Stimulated activated CD8-positive, alpha-beta memory T cell treated with anti-CD3 and anti-CD28 coated beads, Interleukin-2, amount 100 ng/mL, for 1 hour (primary cell): ENCODE measurements at places on chromosomes 1 and 21.
A peak's percentile ranks its signal among the peaks of the same experiment; 100 is the strongest.

DNA sequence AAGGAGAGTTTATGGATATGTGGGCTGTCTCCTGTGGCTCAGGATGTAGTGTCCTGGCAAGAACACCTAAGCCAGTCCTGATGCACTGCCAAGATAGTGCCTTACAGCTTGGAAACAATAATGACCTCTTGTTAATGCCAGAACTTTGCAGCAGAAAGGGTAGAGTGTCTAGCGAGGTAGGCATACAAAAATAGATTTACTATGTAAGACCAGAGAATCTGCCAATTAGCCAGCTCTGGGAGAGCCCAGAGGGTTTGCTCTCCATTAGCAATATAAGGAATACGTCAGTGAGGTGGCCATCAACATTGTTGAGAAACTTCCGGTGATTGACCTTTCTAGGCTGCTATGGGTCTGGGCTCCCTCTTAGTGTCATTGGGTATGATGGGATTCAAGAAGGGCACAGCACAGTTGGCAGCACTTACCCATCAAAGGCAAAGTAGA lies 178.5 kb upstream of the GALNT2 start:
- DNase-seq, result no peak

DNA sequence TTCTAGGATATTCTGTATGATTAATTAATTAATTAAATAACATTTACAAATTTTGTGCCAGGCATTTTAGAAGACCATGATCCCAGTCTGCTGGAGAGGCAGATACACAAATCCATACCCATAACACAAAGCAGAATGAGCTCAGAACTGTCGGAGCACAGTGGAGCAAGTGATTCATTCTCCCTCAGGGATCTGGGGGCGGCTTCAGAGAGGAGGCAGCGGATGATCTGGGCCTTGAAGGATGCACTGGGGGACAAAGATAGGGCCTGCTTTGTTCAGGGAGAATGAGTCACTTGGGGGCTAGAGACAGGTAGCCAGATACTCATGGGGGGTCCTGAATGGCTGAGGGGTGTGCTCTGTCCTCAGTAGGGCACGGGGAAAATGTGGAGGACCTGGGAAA lies 50.9 kb upstream of the TRABD2B start:
- no peak for DNase-seq

GRCh38 chr1:78058670-78059069 lies 12.9 kb downstream of the GIPC2 start:
- DNase-seq, result no peak

GRCh38 chr1:227777156-227777555 lies 38.3 kb upstream of the PRSS38 start:
- DNase-seq, result no peak

DNA sequence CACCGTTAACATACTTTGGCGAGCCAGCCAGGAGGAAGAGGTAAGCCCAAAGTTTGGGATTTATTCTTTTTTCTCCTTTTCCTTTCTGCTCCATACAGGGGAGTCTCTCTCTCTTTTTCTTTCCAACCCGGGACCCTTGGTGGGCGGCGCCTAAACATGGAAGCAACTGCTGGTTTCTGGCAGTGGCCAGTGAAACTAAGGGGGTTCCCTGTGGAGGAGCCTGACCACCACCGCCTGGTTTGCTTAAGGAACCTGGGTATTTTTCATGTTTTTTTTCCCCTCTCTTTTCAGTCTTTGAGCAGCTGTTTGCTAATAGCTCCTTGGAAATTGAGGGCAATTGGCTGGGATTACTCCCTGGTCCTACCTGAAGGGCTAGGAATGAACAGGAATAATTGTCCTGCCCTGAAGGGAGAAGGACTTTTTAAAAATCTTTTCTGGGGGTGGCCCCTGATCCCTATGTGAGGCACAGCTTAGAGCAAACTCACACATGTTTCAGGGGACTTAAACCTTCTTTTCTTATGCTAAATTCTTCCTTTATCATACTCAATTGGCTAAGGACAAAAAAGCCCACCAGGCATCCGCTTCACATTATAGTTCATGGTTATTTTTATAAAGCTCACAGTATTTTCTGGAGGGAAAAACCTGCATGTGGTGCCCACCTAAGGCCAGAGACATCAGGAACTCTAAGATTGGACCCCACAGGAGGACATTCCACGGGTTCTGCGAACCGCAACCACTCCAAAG lies 61.3 kb upstream of the PLD5 start:
- no peak for DNase-seq

DNA sequence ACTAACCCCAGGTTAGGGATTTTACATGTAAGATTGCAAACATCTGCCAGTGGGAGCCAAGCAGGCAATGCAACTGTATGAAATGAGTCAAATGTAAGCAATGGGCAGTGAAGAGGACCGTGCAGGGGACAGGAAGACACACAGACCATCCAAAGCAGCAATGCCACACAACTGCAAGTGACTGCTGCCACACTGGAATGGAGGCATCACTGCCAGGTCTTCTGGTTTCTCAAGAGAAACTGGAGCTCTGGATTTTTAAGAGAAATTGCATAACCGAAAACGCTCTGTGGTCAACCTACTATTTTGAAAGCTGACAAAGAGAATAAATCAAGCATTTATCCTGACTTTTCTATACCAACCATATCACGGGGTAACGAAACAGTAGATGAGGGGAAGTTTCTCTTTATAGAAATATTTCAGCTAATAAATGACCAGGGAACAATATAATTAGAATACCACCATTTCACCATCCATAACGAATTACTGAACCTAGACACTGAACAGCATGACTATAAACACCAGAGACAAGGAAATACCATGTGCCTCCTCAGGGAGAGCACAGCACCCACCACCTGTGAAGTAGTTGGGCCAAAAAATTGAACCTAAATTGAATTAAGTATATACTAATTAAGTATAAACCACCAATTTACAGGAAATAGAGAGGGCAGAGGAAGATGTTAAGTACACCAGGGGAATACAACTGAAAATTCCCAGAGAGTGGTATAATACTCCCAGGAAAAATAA lies 4.4 kb downstream of the AK2 start:
- no peak for DNase-seq

DNA sequence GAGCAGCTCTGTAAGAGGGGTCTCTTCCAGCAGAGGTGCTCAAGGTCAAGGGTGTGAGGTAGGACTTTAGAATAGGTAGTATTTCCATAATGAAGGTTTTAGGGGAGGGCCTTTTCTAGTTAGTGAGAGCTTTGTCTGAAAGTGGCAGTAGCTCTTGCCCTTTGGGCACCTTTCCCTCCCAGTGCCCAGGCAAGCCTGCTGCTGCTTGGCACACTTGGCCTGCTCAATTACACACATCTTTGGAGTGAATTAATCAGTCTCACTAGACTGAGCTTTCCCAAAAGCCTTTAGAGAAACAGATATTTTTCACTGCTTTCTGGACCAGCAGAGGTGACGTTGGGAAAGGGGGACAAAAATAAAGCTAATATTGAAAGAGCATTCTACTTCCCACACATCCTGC lies 48.0 kb downstream of the MAB21L3 start:
- DNase-seq, result no peak

DNA sequence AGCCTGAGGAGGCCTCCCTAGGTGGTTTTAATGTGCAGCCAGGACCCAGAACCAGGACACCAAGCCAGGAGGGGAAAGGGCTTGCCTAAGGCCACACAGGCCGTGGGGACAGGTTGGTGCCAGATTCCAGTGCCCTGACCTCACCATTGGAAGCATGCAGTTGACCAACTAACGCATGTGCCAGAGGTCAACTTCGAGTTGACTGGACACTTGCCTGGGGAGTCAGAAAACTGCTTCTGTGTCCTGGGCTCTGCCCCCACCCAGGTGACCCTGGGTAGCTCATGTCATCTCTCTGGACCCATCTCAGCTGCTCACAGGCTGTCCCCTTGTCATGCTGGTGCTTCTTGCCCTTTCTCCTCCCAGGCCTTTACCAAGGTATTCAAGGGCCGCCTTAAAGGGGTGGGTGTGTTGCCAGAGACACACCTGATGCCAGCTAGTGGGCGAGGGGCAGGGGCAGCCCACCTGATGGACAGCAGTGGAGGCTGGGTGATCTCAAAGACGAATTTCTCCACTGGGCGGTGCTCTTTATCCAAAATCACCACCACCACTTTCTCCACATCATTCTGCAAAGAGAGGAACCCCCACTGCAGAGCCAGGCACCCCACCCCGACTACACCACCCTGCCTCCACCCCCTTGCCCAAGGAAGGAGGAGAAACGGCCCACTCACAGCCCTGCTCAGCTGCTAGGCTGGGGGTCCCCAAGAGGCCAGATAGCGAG lies 4.4 kb downstream of the MAD2L2 start:
- DNase-seq, result no peak

DNA sequence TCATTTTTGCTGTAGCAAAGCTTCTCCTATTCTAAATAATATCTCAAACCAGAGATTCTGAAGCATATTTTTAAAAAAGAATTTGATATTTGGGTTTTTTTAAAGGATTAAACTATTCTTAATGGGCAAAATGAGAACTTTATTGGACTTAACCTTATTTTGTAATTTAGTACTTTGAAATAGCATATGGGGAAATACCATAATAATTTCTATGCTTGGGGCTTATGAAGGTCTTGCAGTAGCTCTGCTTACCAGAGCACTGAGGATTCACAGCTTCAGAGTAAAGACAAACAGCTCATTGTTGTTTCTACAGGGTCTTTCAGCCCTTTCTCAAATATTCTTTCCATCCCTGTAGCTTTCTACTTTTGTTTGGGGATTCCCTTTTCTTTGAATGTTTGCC lies 111.2 kb upstream of the ZNF648 start:
- DNase-seq, result no peak

- peak; percentile 67 for DNase-seq
Measured at GRCh38 chr1:161068306-161069234, 1.1 kb downstream of the ARHGAP30 start.

GRCh38 chr1:242554577-242554976 lies 30.1 kb upstream of the PLD5 start:
- DNase-seq, result no peak

GRCh38 chr1:54808443-54809207 lies 7.5 kb upstream of the TTC22 start:
- DNase-seq, result no peak

GRCh38 chr1:211469938-211470529 lies 21.9 kb downstream of the RD3 start:
- DNase-seq, result peak; percentile 5

- DNase-seq, result no peak
Measured at GRCh38 chr1:202940561-202940960, 13.5 kb upstream of the KLHL12 start.

- no peak for DNase-seq
Measured at GRCh38 chr1:179810367-179810715, 67.2 kb downstream of the FAM163A start.

DNA sequence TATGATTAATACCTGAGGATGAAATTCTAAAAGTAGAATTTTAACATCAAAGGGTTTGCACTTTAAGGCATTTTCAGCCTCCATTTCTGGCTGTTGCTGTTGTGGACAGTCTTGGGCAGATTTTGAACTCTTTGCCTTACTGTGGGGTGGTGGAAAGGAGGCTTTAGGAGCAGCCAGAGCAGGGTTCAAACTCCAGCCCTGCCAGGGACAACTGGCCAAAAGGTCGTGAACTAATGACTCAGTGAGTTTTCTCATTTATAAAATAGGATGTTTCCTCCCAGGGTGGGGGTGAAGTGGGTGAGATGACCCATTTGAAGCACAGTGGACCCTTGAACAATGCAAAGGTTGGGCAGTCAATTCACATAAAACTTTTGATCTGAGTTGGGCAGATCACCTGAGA lies 36.7 kb downstream of the MAPKAPK2 start:
- DNase-seq, result no peak

GRCh38 chr1:116498789-116499628 lies 71.8 kb downstream of the CD58 start:
- DNase-seq, result no peak

GRCh38 chr21:34971656-34972055 lies 77.4 kb downstream of the RUNX1 start:
- DNase-seq, result no peak

GRCh38 chr1:212450331-212450881 lies 17.7 kb downstream of the NENF start:
- no peak for DNase-seq

- no peak for DNase-seq
Measured at GRCh38 chr21:29843804-29844203, 96.0 kb downstream of the GRIK1 start.

DNA sequence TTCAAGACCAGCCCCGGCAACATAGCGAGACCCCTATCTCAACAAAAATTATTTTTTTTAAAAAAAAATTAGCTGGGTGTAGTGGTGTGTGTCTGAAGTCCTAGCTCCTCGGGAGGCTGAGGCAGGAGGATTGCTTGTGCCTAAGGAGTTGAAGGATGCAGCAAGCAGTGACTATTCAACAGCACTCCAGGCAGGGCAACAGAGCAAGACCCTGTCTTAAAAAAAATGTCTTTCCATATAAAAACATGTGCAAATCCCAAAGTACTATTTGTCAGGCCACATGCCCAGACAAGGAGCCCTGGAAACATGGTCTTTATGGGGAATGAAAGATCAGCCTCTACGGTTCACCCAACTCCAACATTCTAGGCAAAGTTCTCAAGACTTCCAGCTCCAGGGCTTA lies 13.3 kb downstream of the IFFO2 start:
- DNase-seq, result no peak

DNA sequence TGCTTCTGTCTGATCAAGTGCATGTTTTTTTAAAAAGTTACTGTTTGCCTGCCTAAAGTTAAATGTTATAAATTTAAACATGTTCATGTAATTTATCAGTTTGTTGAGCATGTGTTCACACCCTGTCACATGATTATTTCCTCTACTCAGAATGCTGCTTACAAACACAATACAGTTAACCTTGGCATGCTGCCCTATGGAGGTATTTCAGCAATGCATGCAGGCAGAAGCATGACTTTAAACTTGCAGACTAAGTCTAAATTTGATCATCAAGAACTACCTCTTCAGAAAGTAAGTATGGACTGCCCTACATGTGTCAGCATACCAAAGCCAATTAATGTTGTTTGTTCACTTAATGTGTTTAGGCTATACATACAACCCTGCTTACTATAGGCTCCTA lies 161.6 kb downstream of the LRRC40 start:
- DNase-seq, result no peak

- DNase-seq, result no peak
Measured at GRCh38 chr1:100456880-100457279, 81.1 kb upstream of the GPR88 start.

DNA sequence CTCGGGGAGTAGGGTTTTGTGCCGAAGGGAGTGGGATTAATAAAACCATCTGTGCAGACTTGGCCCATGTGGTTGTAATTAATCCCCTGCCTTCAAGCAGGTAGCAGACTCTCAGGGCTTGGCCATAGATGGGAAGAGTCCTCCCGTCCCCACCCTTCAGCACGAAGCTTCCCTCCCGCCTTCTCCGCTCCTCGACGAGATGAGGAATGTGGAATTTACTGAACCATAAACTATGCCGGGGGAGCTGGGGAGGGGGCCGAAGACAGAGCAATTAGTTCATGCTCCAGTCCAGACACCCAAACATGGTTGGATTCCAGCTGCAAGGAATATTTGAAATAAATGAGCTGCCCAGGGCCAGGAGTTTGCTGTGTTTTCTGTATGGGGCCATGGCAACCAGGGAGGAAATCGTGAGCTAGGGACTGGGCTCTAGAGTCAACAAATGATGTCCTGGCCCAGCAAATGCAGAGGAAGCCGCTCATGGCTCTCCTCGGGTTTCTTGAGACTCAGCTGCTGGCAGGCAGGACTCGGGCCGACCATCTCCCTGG lies 78.8 kb downstream of the SPSB1 start:
- DNase-seq, result no peak
